ENCODE measurements at places on chromosomes 6 and 20. TPM values are rescaled to one million over a fixed set of nuclear protein-coding genes. Genes with fewer than 3 reads are reported as not detected.

The DOK5 gene
- total RNA-seq = 85.6 TPM

The TRAPPC3L gene
- not detected for total RNA-seq

The SNX5 gene
- 147 TPM for total RNA-seq

DNA sequence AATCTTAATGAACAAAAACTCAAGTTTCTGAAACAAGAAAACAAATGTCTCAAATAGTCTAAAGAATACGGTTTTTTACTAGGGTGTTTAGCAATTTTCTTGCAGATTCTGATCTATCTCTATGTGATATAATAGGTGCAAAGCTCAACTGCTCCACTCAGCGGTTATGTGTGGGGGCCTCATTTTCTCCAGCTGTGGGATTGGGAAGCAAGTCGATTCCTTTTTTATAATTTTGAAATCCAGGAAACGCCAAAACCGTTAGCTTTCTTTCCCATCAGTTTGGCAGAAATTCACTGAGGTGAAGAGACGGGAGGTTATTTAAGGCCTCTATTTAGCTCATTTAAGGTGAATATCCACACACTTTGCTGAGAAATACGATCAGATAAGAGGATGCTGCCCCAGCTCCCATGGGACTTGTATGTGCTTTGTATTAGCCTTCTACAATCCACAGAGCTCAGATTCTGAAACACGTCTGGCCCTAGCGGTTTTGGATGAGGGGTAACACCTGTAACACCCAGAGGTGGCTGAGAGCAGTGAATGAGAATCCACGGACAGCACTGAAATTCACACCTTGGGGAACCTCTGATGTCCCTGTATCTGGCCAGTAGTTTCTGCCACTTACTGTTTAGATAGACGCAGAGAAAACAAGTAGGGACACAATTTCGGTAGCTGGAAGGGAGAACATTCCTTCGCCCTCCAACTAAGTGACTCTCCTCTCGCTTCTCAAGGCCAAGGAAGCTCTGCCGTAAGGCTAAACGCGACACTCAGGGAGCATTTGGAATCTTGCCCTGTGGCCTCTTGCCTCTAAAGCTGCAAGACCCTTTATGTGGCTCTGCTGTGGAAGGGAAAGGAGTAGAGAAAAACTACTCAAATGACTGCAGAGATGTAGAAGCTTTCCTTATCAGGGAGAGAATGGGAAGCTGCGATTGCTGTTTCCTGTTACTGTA lies 6.5 kb upstream of the BCAS4 start:
- peak; percentile 87 for DNase-seq

DNA sequence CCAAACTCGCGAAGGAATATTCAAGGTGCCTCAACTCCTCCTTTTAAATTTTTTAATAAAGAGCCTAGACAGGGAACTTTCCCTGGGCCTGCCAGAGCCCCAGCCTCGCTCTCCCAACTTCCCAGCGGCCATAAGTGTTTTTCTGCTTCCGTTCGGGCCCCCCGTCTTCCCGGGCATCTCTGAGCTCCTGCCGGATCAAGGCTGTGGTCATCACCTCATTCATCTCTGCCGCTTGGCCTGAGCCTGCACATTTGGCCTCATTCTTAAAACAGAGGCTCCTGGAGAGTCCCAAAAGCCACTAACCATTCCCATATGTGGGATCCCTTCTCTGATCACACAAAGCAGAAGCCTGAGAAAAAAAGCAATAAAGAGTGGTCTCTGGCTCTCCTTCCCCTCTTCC lies 969.1 kb upstream of the DEFB115 start:
- no peak for DNase-seq

The HEBP2 gene
- 40.7 TPM for total RNA-seq

DNA sequence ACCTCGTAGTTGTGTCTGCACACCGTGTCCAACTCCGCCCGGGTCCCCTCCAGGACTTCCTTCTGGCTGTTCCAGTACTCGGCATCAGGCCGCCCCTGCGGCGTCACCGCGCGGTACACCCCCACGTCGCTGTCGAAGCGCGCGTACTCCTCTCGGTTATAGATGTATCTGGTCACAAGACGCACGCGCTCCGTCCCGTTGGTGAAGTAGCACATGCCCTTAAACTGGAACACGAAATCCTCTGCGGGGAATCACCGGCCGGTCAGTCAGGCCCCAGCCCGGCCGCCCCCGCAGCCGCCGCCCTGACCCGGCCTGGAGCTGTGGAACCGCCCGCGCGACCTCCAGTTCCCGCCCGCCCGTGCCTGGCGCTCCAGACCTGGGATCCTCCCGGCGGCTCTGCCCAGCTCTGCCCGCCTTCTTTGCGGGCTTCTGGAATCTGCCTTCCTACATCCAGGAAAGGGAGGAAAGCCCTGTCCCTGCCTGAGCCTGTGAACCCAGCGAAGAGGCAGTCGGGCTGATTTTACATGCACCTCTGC lies 1.6 kb downstream of the HLA-DQB1 start:
- no peak for DNase-seq

DNA sequence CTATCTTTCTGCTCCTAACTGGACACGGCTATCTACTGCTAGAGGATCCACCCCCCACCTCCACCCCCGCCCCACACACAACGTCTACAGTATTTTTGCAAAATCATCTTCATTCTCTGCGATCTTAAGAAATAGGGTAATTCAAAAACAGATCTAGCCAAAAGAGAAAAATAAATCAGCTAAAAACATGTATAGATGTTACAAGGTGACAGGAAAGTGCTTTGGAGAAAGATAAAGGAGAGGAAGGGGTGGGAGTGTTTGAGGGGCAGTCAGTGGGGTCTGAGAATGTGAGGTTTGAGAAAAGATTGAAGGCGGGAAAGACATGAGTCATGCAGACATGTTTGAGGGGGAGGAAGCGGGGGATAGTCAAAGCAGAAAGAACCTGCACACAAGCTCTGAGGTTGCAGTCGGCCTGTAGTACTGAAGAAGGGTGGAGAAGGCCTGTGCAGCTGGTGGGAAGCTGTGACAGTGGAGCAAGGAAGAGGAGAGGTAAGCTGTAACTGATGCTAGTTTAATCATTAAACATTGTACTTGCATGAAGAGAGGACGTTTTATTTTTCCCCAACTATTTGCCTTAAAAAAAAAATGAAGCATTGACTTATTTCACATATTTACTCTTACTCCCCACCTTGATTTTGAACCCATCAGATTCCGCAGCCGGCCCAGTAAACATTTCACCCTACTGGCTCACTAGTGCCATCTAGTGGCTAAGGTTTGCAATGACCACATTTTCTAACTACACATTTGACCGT lies 332.6 kb downstream of the ADGRB3 start:
- DNase-seq = peak; percentile 60

- DNase-seq = peak; percentile 80
Observed at GRCh38 chr6:159833556-159833955, 33.5 kb downstream of the PNLDC1 start.

- no peak for DNase-seq
Observed at GRCh38 chr6:169665289-169665688, 36.5 kb downstream of the WDR27 start.

DNA sequence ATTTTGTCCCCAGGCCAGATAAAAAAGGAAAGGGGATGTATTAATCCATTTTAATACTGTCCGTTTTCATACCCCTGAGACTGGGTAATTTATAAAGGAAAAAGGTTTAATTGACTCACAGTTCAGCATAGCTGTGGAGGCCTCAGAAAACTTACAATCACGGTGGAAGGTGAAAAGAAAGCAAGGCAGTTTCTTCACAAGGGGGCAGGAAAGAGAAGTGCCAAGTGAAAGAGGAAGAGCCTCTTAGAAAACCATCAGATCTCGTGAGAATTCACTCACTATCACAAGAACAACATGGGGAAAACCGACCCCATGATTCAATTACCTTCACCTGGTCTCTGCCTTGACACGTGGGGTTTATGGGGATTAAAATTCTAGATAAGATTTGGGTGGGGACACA lies 152.5 kb downstream of the IBTK start:
- no peak for DNase-seq

- peak; percentile 10 for DNase-seq
Observed at GRCh38 chr6:121158438-121158837, 175.8 kb downstream of the TBC1D32 start.

DNA sequence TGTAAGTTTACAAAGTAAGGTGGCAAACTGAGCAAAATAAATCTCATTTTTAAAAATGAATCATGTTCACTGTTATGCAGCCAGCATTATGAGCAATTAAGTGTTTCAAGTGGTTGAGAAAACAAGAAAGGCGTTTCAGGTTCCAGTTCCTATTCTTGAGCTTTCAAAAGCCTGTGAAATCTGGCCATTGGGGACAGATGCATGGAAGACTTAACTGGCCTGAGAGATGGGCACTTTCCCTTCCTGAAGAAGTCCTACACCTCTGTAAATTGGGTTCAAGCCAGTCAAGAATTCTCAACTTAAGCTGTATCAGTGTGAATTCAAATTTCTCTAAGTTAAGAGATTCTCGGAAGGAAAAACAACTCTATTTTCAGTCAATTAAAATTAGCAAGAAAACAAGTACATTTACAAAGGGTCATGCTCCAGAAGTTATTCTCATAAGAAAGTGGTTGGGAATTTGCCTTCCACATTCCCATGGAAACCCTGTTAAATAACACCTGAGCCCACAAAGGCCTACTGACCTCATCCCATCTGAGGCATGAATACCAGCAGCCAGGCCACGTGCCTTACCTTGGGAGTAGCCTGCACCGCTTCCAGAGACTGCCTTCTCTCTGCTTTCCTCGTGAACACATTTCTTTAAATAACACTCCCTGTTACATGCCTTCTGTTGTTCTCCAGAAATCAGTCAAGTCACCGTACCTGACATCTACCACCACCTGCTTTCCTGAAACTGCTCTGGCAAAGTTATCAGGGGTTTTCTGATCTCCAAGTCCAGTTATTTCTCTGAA lies 19.4 kb downstream of the MAP3K5 start:
- DNase-seq = no peak

GRCh38 chr20:57124366-57124765 lies 142.1 kb downstream of the BMP7 start:
- DNase-seq = no peak

The SPATS1 gene
- total RNA-seq = not detected

The KIAA1586 gene
- 26.2 TPM for total RNA-seq

Data from fibroblast of the aortic adventitia (primary cell).